ENCODE measurements at places on chromosomes 13 and 19.

- peak; percentile 82 for DNase-seq
Observed at GRCh38 chr13:98405107-98405571, 171.8 kb downstream of the STK24 start.

GRCh38 chr13:110965038-110965754 lies 50.3 kb upstream of the ANKRD10 start:
- DNase-seq: no peak

- DNase-seq: no peak
Observed at GRCh38 chr13:33509642-33510229, 224.2 kb upstream of the STARD13 start.

DNA sequence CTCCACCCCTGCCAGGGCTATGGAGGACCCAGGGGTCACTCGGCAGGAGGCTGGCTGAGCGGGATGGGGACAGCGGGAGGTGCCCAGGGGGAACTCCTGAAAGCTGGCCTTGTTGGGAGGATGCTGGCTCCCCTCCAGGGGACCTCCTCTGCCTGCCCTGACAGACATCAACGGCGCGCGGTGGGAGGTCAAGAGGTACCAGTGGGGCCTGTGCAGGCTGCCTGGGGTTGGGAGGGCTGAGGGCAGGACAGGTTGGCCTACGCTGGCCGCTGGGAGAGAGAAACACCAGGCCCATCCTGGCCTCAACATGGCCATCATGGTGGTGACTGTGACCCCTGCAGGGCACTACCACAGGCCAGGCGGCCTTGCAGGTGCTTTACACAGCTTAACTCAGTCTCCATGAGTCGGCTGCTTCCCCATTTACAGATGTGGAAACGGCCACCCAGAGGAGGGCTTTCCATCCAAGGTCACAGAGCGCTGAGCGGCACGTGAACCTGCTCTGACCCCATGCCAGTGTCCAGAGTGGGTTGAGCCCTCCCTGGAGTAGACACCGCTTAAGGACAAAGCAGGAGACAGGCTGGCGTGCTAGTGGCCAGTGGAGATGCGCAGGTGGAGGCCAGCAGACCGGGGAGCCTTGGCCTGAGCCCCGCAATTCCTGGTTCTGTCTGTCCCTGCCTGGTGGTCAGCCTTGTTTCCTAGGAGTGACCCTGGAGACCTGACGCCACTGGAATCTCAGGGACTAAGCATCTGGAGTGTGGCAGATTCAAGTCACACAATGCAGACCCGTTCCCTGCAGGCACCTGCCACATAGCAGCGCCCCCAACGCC lies 27.6 kb downstream of the CEBPG start:
- no peak for DNase-seq

GRCh38 chr19:2343289-2343982 lies 15.0 kb downstream of the SPPL2B start:
- DNase-seq: no peak

DNA sequence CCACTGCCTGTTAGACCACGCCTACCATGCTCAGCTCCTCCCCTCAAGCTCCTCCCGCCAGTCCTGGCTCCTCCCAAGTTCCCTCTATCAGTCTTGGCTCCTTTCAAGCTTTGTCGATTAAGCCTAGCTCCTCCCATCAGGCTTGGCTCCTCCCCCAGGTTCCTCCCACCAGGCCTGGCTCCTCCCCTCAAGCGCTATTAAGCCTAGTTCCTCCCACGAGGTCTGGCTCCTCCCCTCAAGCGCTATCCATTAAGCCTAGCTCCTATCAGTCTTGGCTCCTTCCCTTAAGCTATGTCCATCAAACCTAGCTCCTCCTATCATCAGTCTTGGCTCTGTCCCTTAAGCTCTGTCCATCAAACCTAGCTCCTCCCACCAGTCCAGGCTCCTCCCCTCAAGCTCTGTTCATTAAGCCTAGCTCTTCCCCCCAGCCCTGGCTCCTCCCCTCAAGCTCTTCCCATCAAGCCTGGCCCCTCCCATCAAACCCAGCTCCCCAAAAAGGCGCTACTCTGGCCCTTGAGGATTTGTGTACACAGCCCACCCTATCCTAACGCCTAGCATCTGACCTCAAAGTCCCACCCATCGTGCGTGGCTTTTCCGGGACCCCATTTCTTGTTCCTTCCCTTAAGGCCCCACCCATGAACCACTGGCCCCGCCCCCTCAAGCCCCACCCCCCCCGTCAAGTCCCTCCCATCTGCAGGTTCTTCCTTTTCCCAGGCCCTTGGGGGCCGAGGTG lies 10.0 kb downstream of the CAMSAP3 start:
- peak; percentile 5 for DNase-seq

DNA sequence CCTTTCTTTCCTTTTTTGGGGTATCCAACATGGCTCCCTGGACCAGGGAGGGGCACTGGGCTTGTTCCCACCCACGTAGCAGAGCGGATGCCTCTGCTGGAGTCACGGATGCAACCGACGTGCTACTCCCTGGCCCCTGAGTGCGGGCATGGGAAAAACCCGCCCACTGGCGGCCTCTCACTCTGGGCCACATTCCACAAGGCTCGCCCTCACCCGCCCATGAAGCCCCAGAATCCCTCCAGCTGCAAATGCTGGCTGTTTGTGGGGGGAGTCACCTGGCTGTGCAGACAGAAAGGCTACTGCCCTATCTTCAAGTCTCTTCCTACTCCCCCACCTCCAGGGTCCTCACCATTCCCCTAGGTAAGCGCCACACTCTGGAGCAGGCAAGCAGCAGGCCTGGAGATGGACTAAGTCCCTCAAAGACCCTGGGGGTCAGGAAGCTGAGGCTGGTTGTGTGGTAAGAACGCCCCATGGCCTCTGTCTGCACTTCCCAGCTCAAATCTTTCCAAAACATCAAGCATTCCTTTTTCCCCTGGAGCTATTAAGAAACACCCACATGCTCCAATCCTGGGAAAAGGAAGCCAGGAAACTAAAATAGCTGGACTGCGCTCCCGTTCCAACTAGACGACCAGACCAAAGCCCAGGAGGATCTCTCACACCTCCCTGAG lies 17.9 kb upstream of the EPHX3 start:
- DNase-seq: no peak

GRCh38 chr19:55178781-55179599 lies 1.1 kb downstream of the SYT5 start:
- DNase-seq: peak; percentile 97

- peak; percentile 37 for DNase-seq
Observed at GRCh38 chr19:34041925-34042521, 130.3 kb upstream of the LSM14A start.

DNA sequence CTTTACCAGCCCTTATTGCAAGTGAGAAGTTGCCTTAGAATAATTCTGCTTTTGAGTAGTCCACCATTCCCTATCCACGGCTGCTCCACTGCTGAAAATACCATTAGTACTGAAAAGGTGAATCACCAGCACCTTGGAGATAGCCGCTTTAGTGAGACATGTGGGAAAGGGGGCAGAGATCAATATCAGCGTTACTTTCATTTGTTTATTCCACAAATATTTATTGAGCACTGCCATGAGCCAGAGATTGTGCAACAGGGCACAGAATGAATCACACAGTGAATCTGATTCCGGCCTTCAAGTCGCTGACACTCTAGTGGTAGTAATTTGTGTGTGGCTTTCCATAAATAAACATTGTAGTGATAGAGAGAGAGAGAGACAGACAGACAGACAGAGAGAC lies 31.5 kb upstream of the MYO16 start:
- no peak for DNase-seq

GRCh38 chr19:40331052-40331451 lies 17.1 kb downstream of the C19orf47 start:
- DNase-seq: no peak

GRCh38 chr19:41801792-41802211 lies 5.4 kb downstream of the CEACAM3 start:
- no peak for DNase-seq

DNA sequence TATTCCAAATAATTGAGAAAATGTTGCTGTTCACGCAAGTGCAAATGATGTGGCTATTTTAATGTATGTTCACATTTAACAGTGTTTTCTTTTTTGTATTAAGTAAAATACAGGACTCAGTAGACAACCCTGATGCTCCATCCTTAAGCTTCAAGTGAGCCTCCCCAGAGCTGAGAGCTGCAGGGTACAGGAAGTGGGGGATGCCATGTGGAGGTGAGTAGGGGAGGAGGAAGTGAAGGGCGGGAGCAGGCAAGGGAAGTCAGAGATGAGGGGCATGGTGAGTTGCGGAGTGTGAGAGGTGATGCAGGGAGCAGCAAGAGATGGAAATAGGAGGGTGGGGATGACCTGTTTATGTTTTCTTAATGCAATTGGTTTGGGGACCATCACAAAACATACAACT lies 711.0 kb downstream of the UQCRFS1 start:
- DNase-seq: no peak

DNA sequence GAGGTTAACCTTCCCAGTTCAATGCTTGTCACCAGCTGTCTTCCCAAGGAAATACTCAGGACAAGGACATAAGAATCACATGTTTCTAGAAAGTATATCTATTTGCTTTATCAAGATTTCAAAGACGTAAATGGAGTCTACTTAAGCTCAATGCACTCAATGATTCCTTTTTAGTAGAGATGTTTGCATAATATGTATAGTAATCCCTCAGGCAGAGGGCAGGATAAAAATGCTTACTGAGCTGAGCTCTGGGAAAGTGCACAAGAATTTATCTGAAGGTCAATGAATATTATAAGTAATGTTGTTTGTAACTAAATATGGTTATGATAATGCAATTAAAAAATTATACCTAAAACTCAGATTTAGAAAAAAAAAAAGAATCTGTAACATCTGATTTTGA lies 1309.4 kb upstream of the SLC10A2 start:
- no peak for DNase-seq

GRCh38 chr19:7914099-7914498 lies 531 bp upstream of the TGFBR3L start:
- DNase-seq: no peak

- DNase-seq: no peak
Observed at GRCh38 chr13:31111136-31111535, 50.6 kb downstream of the HSPH1 start.

Measured in brain (organoid and tissue), 16 donors.